Germinal center (tissue), 1 donor: ENCODE measurements at places on chromosomes 7 and 10.
A peak's percentile ranks its signal among the peaks of the same experiment; 100 is the strongest.

- no peak for DNase-seq
These were observed 220.0 kb upstream of the MEOX2 start for GRCh38 chr7:15906436-15906835.

GRCh38 chr10:69498711-69499471 is 47.6 kb downstream of the TSPAN15 start:
- DNase-seq: no peak

GRCh38 chr7:120857588-120858573 is at the start of gene TSPAN12:
Gene TSPAN12, minus strand, starts transcription at chr7:120858144. Its CDS starts 1,381 bp downstream, at chr7:120856763.
- peak; percentile 78 for DNase-seq

DNA sequence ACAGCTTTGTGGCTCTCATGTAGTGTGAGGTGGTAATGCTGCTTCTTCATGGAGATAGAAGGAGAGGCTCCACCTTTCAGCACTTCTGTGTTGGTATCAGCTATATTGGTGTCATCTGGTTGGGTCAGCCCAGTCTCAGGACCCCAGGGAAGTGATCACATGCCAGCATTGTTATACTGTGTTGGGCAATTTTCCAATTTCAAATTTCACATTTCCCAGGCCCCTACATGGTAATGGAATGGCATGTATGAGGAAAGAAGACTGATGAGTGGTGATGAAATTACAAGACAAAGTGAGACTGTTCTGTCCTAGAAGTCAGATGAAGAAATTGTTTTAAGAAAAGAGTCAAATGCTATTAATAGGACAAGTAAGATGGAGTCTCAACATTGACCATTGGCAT is 3.7 kb upstream of the AKR1C3 start:
- no peak for DNase-seq

GRCh38 chr7:123796568-123796967 is 47.8 kb upstream of the WASL start:
- DNase-seq: no peak

- DNase-seq: no peak
These were observed 92.0 kb downstream of the TMEM106B start for GRCh38 chr7:12303062-12303461.

GRCh38 chr7:87933605-87933952 is 472 bp upstream of the ADAM22 start:
- no peak for DNase-seq

GRCh38 chr10:15780353-15781135 is 60.8 kb upstream of the ITGA8 start:
- DNase-seq: no peak

DNA sequence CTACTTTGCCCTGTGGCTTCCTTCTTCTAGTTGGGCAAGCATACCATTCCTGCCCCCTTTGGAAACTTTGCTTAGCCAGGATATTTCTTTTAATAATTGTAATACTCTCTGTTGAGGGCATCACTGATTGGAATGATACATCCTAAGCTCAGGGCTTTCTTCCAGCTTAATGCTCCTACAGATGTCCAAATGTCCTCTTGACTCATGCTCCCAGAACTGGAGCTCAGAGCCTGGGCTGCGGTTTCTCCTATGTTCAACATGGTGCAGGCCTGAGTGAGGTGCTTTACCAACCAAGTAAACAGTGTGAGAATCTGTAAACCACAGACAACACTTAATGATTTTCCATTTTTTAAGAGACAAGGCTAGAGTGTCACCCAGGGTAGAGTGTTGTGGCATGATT is 108.6 kb downstream of the LRRC4 start:
- no peak for DNase-seq

GRCh38 chr10:100895346-100895745 is 17.4 kb upstream of the SLF2 start:
- DNase-seq: peak; percentile 35

DNA sequence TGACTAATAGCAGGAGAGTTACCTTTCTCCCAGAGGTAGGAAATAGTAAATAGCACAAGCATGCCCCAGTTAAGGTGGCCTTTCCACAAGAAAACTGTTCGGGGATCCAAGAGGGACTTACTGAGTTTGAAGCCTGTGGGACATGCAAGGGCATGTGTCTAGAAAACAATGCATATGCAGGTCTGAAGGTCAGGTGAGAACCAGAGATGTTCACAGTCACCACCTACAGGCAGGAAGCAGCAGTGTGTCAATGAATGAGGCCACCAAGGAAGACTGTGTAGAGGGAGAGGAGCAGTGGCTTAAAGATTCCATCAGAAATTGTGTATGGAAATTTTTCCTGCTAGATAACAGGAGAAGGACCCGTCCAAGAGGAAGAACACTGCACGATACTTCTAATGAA is 66.0 kb downstream of the CALD1 start:
- DNase-seq: peak; percentile 10

- no peak for DNase-seq
These were observed 1.2 kb downstream of the HSPA14 start for GRCh38 chr10:14839305-14839695.

DNA sequence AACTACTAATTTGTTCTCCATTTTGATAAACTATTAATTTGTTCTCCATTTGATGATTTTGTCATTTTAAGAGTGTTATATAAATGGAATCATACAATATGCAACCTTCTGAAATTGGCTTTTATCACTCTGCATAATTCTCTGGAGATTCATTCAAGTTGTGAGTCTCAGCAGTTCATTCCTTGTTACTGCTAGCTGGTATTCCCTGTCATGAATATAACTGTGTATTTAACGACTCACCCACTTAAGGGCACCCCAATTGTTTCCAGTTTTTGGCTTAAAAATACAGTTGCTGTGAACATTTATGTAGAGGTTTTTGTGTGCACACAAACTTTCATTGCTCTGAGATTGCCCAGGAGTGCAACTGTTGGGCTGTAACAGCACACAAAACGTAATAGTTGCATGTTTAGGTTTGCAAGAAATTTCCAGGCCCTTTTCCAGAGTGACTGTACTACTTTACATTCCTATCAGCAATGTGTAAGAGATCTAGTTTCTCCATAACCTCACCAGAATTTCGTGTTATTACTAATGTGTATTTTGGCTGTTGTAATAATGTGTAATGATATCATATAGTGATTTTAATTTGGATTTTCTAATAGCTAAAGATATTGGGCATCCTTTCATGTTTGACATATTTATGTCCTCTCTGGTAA is 153.2 kb upstream of the ADCY1 start:
- DNase-seq: no peak

DNA sequence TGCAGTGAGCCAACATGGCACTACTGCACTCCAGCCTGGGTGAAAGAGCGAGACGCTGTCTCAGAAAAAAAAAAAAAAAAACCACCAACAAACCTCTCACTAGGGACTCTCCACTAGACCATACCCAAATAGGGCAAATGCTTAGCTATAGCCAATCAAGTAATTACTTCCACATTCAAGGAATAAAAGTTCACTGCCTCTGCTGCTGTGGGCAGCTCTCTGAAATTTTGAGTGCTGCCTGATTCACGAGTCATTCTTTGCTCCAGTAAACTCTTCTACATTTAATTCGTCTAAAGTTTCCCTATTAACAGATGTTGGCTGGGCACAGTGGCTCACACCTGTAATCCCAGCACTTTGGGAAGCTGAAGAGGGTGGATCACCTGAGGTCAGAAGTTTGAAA is 4.7 kb upstream of the NRBF2 start:
- no peak for DNase-seq

DNA sequence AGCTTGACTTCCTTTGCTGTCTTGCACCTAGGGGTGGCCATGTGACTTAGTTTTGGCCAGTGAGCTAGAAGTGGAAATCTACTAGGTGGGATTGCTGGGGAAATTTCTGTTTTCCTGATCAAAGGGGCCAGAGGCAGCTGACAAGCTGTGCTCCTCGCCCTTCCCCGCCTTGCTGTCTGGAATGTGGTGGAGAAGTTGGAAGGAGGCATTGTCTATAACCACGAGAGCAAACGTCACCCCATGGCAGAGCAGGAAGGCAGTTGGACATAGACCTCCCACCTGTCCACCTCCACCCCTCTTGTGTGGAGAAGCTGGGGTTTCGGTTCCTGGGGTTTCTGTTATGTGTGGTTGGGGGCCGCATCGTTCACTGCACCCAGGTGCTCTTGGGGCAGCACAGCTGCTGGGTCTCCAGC is 7.3 kb downstream of the SFRP5 start:
- DNase-seq: no peak

DNA sequence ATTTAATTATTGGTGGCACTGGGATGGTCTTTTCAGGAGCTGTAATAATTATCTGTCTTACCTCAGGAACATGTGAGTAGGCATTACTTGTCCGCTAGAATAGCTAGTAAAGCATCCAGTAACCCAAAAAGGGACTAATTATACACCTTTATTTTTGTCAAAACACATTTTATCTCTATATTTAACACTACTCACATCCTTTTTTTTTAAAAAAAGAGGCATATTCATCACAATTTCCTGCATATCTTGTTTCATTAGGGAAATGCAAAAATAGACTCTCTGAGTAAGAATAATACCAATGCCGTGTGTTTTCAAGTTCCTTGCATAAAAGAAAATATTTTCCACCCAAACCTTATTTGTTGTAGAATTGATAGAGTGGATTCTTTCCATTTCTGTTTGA is 99.5 kb downstream of the VTI1A start:
- DNase-seq: peak; percentile 16
